ENCODE measurements at places on chromosomes 2 and 18. TPM values are rescaled to one million over a fixed set of nuclear protein-coding genes. Genes with fewer than 3 reads are reported as not detected.

GRCh38 chr2:8406271-8406670, 275.6 kb upstream of the ID2 start:
- H3K27ac ChIP-seq, result no peak overlapping the region
- H3K4me3 ChIP-seq, result no peak overlapping the region
- H3K4me1 ChIP-seq, result peaks cover 22% of the 10 kb centered on the region
- no peaks in the 10 kb centered on the region for H3K27me3 ChIP-seq

DNA sequence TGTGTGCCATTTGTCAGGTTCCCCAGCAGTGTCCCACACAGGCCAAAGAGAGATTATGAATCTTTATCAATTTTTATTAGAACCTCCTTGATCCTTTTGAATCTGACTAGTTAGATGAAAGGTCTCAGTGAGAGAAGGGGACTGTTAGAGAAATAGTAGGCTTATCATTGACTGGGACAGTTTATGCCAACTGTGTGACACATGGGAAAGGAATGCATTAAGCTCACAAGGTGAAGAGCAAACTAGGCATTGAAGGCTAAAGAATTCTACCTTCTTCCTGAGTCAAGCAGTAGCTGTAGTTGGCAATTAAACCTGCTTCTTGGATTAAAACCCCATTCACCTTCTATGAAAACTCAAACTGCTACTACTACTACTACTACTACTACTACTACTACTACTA, 389.6 kb upstream of the CDH19 start:
- no peak overlapping the region for H3K4me3 ChIP-seq
- H3K4me1 ChIP-seq, result no peaks in the 10 kb centered on the region
- H3K27ac ChIP-seq, result no peak overlapping the region
- H3K27me3 ChIP-seq, result no peaks in the 10 kb centered on the region
- peak; percentile 53 for DNase-seq

GRCh38 chr2:162018530-162018929, 55.5 kb downstream of the DPP4 start:
- H3K27me3 ChIP-seq, result no peaks in the 10 kb centered on the region
- H3K27ac ChIP-seq, result no peak overlapping the region
- no peak overlapping the region for H3K4me3 ChIP-seq
- DNase-seq, result no peak
- peaks cover 2% of the 10 kb centered on the region for H3K36me3 ChIP-seq

DNA sequence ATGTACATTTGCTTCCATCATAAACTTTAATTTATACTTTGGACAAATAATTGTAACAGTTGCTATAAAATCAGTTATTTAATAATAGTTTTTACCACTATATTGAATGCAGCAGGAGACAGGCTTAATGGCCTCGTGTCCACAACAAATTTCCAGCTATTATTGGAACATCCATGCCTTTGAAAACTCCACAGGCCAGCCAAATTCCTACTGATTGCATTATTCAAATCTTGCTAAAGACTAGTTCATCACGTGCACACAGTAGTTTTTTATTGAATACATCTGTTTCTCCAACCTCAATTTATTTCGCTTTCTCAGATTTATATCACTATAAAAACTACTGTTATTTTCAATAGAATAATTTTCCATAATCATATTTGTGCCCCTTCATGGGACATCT, 18.4 kb upstream of the PTPRM start:
- DNase-seq, result no peak
- no peak overlapping the region for H3K4me3 ChIP-seq
- H3K36me3 ChIP-seq, result no peaks in the 10 kb centered on the region
- H3K4me1 ChIP-seq, result no peaks in the 10 kb centered on the region
- no peak overlapping the region for H3K27ac ChIP-seq
- H3K27me3 ChIP-seq, result no peaks in the 10 kb centered on the region

DNA sequence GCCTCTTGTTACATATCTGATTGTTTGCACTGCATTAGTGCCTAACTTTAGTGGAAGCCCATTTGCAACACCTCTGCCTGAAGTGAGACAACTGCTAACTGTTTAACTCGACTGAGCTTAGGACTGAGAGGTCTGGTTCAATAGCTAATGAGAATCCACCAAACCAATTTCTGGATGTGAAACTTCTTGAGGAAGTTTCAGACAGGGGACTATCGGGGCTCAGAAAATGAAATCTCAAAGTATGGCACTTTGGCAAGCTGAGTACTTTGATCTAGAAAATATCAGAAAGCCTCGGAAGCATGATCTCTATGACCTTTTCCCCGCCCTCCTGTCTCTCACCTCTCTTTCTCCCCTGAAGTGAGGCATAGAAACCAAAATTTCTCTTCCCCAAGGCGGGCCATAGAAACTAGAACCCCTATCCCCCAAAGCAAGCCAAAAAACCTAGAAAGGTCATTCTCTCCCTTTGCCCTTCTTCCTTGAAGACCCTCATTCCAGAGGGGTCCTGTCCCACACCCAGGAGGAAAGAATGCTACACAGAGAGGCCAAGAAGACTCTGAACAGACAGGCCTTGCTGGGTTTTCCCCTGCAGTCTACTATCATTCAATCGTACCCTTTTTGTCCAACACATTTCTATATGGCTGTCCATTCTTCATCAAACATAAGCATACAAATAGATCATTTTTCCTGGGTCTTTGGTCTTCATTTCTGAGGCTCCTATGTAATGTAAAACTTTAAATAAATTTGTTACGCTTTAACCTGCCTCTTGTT, 69.6 kb upstream of the CREB1 start:
- no peaks in the 10 kb centered on the region for H3K36me3 ChIP-seq
- no peaks in the 10 kb centered on the region for H3K27me3 ChIP-seq
- no peak overlapping the region for H3K4me3 ChIP-seq
- no peak overlapping the region for H3K27ac ChIP-seq

DNA sequence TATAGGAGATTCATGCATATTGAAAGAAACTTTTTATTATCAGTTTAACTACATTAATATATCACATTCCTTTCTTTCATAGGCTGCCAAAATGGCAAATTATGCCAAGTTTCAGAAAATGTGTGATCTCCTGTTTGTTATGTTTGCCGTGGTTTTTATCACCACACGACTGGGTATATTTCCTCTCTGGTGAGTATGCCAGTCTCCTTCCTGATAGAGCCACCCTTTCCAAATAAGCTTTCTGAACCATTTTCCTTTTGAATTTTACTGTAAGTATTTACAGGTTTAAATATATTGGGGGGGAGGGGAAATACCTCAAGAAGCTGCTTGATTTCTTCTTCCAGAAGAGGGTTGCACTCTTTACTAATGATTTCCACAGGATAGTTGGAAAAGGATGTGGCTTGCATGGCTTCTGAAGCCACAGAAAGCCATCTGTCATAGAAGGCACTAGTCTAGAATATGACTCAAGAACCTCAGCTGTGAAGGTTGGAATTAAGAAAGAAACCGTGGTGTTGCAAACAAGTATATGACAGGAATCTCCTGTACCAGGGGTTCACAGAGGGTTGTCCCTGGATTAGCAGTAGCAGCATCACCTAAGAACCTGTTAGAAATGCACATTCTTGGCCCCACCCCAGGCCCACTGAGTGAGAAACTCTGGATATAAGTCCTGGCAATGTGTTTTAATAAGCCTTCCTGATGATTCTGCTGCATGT, 84.5 kb upstream of the NOSTRIN start:
- no peaks in the 10 kb centered on the region for H3K4me1 ChIP-seq
- DNase-seq, result no peak
- H3K27me3 ChIP-seq, result no peaks in the 10 kb centered on the region
- H3K36me3 ChIP-seq, result peaks cover 4% of the 10 kb centered on the region
- no peak overlapping the region for H3K27ac ChIP-seq

- H3K4me1 ChIP-seq, result peaks cover 11% of the 10 kb centered on the region
- no peak for DNase-seq
- peak overlapping the region; percentile 33 for H3K27ac ChIP-seq
- no peak overlapping the region for H3K4me3 ChIP-seq
Observed at GRCh38 chr2:24380820-24381219, 20.5 kb upstream of the ITSN2 start.

GRCh38 chr2:73063909-73064875, 7.3 kb downstream of the SFXN5 start:
- peak overlapping the region; percentile 6 for H3K27ac ChIP-seq
- peaks cover 56% of the 10 kb centered on the region for H3K4me1 ChIP-seq
- no peak for DNase-seq
- H3K36me3 ChIP-seq, result peaks cover 9% of the 10 kb centered on the region
- H3K27me3 ChIP-seq, result no peaks in the 10 kb centered on the region

The ACP1 gene
- total RNA-seq, result 290 TPM

The CCBE1 gene
- total RNA-seq, result not detected

The POTEJ gene
- total RNA-seq, result 0.04 TPM

The CIB4 gene
- not detected for total RNA-seq

The COL3A1 gene
- total RNA-seq, result 0.04 TPM

The RTTN gene
- total RNA-seq, result 18.7 TPM

The FBXO15 gene
- total RNA-seq, result not detected

The CDK5R2 gene
- not detected for total RNA-seq

The KRCC1 gene
- total RNA-seq, result 6.5 TPM
